ENCODE measurements at places on chromosomes 11 and 22.

GRCh38 chr11:116396331-116396730 is 376.5 kb downstream of the BUD13 start:
- no peak for DNase-seq

- DNase-seq = no peak
These were observed 74.8 kb downstream of the NAT10 start for GRCh38 chr11:34180040-34180813.

DNA sequence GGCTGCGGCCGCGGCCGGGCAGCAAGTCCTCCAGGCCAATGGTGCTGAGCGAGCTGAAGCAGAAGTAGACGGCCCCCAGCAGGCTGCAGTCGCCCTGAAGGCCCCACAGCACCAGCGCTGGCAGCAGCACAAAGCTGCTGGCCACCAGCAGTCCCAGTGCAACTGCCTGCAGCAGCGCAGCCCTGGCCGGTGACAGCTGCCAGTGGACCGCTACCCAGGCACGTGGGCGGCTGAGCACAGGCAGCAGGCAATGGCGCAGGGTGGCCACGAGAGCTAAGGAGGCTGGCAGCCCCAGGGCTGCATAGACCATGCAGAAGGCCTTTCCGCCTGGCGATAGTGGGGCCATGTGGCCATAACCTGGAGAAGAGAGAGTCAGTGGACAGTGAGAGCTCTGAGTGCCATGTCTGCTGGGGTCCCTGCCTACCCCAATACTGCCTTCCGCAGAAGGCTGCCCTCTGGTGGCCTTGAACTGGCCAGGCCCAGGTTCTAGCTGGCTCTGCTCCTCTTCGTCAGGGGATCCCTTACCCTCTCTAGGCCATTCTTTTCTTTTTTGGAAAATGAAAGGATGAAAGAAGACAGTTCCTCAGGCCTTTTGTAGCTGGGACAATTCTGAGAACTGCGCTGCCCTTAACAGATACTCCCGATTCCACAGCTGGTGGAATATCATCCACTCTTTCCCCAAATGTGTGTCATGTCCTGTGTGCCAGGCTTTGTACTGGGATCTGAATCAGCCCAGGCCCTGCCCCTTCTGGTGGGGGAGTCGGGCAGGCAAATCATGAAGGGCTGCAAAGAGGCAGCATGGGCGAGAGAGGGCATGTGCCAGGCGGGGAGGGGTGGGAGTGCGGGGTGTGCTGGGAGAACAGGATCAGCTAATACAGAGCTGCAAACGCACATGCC is 1.8 kb downstream of the KCNK7 start:
- DNase-seq = no peak

GRCh38 chr11:65423516-65424204 is 1.1 kb downstream of the NEAT1 start:
- no peak for DNase-seq

GRCh38 chr11:93329936-93330445 is 551 bp upstream of the DEUP1 start:
- DNase-seq = no peak

DNA sequence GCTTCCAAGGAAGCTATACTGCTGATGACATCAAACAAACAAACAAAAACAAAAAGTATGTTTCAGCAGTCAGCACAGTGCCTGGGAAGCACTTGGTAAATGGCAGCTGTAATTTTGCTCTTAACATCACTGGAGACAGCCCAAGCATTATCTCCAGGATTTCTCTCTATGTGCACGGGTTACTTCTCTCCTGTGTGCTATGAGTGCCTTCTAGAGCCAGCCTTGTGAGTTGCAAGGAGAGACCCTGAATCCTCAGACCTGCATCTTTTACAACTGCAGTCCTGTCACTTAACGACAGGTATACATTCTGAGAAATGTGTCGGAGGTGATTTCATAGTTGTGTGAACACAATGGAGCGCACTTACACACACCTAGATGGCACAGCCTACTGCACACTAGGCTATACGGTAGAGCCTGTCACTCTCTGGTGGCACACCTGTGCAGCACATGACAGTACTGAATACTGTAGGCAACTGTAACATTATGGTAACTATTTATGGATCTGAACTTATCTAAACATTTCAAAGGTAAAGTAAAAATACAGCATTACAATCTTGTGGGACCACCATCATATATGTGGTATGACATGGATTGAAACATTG is 662.5 kb upstream of the B3GAT1 start:
- DNase-seq = no peak

GRCh38 chr11:30360741-30361140 is 37.8 kb downstream of the ARL14EP start:
- no peak for DNase-seq

DNA sequence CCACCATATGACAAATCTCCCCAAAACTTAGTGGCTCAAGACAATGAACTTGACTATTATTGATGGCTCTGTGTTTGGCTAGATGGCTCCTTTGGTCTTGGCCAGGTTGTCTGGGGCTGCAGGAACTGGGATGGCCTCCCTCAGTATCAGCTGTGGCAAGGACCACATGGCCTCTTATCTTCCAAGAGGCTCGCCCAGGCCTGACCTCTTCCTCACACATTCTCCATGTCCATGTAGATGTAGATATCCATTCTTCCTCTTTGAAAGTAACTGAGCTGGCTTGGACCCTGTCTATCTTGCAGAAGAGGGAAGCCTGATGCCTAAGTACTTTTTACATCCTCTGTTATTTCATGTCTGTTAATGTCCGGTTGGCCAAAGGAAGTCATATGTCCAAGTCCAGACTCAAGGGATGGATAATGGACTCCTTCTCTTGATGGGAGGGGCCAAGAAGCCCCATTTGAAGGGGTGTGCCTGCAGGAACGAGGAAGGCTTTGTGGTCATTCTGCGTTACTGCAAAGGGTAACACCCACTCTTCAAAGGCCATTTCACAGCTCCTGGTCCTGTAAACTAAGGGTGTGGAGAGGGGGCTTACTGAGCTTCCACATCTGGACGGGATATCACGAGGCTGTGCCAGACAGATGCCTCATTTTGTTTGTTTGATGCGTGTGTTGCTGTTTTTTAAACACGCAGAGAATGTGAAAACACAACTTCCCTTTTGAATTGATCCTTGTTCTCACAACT is 87.1 kb downstream of the GRIK4 start:
- DNase-seq = no peak

DNA sequence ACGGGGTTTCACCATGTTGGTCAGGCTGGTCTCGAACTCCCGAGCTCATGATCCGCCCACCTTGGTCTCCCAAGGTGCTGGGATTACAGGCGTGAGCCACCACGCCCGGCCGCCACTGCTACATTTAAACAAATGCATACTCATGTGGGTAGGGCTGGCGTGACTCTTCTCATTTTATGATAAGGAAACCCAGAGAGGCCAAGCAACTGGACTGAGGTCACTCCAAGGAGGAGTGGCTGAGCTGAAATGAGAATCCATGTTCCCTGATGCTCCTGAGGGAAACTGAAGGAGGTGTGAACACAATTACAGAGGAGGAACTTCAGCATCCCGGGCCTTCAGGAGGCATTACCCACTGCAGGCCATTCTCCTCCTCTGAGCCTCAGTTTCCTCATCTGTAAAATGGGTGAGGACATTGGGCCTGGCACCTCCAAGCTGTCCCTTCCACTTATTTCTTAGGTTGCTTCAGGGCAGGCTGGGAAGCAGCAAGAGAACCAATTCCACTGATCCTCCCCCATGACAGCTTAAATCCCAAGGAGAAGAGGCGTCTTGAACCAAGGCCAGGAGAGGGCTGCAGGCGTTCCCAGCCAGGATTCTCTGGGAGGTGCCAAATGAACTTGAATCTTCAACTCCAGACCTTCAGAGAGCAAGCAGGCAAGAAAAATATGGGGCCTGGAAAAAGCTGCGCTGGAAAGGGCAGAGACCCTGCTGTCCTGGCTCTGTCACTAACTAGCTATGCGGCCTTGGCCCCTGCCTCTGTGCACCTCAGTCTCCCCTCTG is 2.9 kb downstream of the TST start:
- DNase-seq = no peak

GRCh38 chr11:133896642-133897330 is 51.5 kb upstream of the SPATA19 start:
- DNase-seq = no peak

DNA sequence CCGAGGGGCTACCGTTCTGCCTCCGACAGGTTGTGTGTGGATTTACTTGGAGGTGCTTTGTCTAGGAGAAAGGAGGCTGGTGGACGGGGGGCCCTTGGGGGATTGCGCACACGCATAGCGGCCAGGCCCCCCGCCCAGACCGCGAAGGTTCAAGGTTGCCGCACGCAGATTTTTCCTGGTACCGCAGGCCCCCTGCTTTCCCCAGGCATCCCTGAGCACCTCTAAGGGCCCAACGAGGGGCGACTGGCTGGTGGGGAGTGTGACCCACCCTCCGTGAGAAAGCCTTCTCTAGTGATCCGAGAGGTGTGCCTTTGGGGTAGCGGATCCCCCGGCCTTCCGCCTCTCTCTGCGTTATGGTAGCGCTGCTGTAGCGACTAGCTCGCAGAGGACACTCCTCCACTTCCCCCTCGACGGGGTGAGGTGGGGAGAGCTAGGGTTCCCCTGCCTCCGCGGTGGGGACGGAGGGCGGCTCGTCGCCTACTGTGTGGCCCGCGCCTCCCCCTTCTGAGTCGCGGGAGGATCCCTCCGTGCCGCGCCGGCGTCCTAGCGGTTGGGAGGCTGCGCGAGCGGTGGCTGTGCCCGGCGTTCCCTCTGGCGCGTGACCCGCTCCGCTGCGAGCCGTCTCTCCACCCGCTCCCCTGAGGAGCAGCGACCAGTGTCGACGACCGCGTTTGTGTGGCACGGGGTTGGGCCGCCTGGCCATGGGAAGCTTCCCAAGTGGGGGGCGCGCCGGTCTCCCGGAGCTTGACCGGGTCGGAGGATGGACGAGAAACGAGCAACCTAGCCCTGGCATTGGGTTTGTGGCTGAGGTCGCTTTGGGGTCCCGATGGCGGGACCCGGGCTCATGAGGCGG is 3900.0 kb upstream of the OR11H1 start:
- no peak for DNase-seq

DNA sequence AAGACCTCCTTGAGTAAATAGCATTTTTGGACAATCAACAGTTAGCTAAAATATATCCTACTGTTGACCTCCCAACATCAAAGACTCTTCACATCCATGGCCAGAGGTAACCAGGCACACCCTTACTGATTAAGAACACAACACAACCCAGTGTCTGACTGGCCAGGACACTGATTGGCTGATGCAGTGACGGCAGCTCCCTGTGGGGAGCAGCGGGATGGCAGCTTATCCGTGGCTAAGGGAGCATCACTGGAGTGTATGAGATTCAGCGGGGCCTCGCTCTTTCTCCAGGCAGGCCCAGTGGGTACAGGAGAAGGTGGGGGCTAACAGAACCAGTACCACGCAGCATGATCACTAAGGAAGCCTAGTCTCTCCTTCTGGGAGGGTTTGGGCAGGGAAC is 10.3 kb upstream of the IL2RB start:
- DNase-seq = no peak

DNA sequence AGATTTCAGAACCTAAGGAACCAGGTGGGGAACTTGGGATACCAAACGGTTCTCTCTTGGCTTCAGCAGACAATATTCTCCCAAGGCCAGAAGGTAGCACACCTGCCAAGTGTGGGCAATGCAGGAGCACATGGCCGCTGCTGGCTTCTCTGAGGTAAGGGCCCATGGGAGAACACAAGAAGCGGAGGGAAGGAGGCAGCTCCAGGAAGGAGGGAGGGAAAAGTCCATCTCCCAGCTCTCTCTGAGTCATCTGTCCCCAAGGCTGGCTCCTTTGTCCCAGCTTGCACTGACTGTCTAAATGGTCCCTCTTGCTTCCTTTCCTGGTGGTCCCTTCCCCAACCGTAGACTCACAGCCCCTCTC is 557.9 kb upstream of the CADM1 start:
- no peak for DNase-seq

DNA sequence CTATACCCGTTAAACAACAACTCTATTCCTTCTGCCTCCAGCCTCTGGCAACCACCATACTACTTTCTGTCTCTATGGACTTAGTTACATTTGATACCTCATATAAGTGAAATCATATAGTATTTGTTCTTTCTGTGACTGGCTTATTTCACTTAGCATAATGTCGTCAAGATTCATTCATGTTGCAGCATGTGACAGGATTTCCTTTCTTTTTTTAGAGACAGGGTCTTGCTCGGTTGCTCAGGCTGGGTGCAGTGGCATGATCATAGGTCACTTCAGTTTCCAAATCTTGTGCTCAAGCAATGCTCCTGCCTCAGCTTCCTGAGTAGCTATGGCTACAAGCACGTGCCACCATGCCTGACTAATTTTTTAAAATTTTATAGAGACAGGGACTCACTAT is 29.4 kb upstream of the SORL1 start:
- DNase-seq = no peak

GRCh38 chr11:3092603-3093141 is 35.4 kb upstream of the CARS1 start:
- DNase-seq = no peak

- DNase-seq = no peak
These were observed 112.9 kb downstream of the SPON1 start for GRCh38 chr11:14075118-14076078.

DNA sequence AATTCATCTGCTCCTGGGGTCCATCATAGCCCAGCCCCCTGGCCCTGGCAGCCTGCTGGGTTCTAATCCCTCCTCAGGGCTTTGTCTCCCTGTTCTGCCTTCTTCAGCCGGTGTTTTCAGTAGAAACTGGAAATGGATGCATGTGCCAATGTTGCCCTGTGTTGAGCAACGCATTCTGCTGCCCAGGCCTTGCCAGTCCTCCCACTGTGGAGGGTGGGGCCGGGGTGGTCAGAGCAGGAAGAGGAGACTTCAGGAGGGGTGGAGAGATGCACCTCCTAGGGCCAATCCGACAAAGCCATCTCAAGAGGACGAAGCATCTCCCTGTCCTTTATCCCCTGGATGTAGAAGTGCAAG is 27.6 kb upstream of the ZBTB16 start:
- DNase-seq = no peak

GRCh38 chr11:19673924-19674729 is 38.5 kb upstream of the NAV2 start:
- no peak for DNase-seq

- no peak for DNase-seq
These were observed 1.2 kb downstream of the C11orf68 start for GRCh38 chr11:65917434-65918210.

DNA sequence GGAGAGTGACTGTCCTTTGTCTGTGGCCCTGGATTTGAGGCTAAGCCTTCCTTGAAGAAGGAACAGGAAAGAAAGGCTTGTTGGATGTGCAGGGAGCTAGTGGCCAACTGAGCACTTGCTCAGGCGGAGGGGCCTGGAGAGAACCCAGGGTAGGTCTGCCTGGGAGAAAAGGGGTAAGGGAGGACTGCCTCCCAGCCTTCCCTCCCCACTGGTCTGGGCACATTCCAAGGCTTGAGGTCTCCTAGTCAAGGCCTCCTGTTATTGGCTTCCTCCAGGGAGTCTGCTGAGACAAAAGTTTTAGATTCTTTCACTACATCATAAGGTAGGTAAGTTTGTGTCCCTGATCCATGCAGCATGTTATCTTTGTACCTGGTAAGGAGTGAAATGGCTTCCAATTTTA is 15.2 kb downstream of the KCNQ1OT1 start:
- no peak for DNase-seq

DNA sequence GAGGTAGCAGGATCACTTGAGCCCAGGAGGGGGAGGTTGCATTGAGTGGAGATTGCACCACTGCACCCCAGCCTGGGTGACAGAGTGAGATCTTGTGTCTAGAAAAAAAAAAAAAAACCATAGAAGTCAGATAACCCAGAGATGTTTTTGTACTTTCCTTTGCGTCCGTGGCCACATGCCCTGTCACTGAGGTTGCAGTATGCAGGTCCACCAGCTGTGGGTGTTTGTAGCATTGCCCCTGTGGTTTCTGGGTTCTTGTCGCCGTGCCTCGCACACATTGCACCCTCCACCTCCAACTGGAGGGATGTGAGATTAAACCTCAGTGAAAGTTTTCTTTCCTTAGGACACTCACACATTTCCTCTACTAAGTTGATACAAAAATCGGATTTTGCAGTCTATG is 70.3 kb downstream of the TNRC6B start:
- no peak for DNase-seq
